Tongue (tissue), 3 donors: ENCODE measurements at places on chromosomes 3 and 15. TPM values are rescaled to one million over a fixed set of nuclear protein-coding genes. Genes with fewer than 3 reads are reported as not detected.
A peak's percentile ranks its signal among the peaks of the same experiment; 100 is the strongest.

Gene GCSAM
- 0.41 TPM for total RNA-seq

Gene C3orf85
- total RNA-seq: not detected

Gene IQCF5
- total RNA-seq: not detected

Gene ADGRG7
- total RNA-seq: not detected

Gene TTLL13
- total RNA-seq: not detected

Gene PLA2G4F
- 1.5 TPM for total RNA-seq

Gene DLEC1
- 0.10 TPM for total RNA-seq

Gene OGG1
- 16.5 TPM for total RNA-seq

Gene AGTR1
- 2.2 TPM for total RNA-seq

- no peak for DNase-seq
These were observed 62.3 kb upstream of the TNFAIP8L3 start for GRCh38 chr15:51156957-51157356.

- no peak for DNase-seq
These were observed 1.8 kb downstream of the CLDN18 start for GRCh38 chr3:138011722-138012121.

DNA sequence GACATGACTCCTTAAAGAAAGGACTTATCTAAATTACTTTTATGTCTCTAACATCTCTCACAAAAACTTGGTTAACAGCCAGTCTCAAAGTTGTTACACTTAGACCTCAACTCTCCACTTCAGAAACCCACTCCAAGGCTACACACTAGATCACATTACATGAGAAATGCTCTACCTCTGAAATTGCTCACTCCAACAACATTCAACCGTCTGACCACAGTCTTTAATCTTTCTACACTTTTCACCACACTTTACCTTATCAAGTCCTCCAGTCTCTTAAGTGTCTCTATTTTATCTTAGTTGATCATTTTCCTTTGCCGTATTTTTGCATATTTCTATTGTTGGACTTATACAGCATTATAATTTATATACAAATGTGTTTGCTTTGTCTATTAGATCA, 5.8 kb downstream of the SLC12A6 start:
- no peak for DNase-seq

DNA sequence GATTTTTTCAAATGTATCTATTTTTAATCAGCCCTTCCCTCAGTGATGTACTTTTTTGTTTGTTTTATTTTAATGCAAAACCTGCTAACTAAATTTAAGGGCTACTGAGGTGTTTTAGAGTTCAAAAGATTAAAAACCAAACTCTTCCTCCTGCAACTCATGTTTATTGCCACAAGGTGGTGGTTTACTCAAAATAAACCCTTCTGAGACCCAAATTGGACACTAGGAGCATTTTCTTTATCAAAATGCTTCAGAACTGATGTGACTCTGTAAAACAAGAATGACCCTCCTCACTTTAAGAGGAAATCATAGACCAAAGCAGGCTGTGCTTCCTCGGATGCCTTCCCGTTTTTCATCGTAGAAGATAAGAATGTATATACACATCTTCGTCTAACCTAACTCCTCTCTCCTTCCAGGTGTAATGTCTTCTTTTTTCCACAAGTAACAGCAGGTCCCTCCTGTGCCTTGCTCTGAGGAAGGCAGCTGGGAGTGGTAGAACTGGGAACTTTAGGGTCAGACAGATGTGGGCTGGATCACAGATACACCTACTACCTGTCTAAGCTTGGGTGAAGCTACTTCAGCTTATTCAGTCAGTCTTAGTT, 2.9 kb upstream of the NME9 start:
- peak; percentile 48 for DNase-seq

- DNase-seq: peak; percentile 34
These were observed 82.8 kb downstream of the SEMA5B start for GRCh38 chr3:122944671-122945161.

DNA sequence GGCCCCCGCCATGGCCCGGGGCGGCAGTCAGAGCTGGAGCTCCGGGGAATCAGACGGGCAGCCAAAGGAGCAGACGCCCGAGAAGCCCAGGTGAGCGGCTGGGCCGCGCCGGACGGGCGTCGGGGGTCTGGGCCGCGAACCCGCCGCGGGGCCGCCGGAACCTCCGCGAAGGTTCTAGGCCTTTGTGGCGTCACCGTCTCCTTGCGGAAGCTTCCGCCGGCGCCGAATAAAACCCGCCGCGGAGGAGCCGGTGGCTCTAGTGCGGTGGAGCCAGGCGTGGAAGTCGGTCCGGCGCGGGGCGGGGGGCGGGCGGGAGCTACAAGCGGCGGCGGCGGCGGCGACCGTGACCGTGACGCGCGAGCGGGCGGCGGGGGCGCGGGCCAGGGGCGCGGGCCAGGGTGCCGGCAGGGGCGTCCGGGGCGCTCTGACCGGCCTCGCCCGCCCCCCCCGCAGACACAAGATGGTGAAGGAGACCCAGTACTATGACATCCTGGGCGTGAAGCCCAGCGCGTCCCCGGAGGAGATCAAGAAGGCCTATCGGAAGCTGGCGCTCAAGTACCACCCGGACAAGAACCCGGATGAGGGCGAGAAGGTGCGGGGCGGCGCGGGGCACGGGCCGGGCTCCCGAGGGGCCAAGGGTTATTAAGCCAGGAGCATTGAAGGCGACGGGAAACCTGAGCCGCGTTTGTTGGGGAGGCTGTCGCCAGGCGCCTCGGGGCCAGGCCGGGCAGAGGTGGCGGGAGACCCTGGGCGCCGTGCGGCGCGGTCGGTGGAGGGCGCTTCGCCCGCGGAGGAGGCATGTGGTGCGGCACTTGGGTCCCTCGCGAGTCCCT, at the start of gene DNAJA4:
Gene DNAJA4, plus strand, starts transcription at position 259 of the 833 bp plus-strand sequence. Its CDS starts 202 bp downstream, at position 461.
- DNase-seq: peak; percentile 74

- DNase-seq: no peak
These were observed 21.7 kb upstream of the HACD2 start for GRCh38 chr3:123606527-123606926.

DNA sequence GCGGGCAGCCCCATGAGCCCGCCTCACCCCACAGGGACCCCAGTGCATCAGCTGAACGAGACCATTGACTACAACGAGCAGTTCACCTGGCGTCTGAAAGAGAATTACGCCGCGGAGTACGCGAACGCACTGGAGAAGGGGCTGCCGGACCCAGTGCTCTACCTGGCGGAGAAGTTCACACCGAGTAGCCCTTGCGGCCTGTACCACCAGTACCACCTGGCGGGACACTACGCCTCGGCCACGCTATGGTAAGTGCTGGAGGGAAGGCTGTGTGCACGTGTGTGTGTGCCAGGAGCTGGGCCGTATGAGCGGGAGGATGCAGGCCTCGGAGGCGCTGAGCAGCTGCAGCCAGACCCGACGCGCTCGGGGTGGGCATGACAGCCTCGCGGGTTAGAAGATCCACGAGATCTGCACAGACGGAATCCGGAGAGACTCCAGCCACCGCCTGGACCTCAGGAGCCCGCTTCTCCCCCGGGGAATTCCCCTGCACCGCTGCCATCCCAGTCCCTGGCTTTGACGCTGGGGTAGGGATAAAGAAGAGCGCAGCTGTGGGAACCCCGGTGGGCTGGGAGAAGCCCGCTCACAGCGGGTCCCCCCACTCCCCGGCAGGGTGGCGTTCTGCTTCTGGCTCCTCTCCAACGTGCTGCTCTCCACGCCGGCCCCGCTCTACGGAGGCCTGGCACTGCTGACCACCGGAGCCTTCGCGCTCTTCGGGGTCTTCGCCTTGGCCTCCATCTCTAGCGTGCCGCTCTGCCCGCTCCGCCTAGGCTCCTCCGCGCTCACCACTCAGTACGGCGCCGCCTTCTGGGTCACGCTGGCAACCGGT, 2.6 kb downstream of the DUOXA2 start:
- no peak for DNase-seq

DNA sequence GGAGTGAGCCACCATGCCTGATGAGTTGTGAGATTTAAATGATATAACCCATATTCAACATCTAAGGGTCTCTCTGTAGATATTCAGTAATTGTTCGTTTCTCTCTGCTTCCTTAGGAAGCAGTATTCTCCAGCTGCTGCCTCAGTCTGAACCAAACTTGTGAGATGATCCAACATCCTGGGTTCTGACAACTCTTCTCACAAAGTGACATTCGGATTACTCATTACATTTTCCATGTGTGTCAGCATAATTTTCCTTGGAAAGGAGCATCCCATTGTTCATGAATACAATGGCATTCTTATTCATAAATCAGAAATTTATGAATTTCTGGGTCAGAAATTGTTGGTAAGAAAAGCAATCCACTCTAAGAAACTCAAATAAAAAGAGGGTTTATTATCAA, 15.0 kb upstream of the SEC22A start:
- DNase-seq: peak; percentile 5
